ENCODE measurements at places on chromosomes 1 and 21.

GRCh38 chr21:25859235-25859929, 124.6 kb downstream of the GABPA start:
- no peak for DNase-seq

DNA sequence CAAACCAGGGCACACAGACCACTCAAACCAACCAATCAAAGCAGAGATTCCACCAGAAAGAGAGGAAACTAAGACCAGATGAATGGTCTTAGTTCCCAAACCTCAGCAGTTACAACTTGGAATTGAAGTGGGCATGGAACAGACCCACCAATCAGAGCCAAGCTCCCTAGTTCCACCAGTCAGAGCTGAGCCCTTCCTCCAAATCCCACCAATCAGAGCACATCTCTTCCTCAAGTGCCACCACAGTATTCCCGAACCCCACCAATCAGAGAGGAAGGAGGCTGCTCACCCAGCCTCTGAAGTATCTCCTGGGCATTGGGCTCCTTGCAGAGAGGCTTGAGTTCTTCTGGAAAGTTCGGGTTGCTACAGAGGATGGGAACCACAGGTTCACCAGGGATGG, 1.4 kb downstream of the GUCA2A start:
- DNase-seq: no peak

- DNase-seq: no peak
These were observed 201.6 kb upstream of the NEGR1 start for GRCh38 chr1:72483846-72484357.

DNA sequence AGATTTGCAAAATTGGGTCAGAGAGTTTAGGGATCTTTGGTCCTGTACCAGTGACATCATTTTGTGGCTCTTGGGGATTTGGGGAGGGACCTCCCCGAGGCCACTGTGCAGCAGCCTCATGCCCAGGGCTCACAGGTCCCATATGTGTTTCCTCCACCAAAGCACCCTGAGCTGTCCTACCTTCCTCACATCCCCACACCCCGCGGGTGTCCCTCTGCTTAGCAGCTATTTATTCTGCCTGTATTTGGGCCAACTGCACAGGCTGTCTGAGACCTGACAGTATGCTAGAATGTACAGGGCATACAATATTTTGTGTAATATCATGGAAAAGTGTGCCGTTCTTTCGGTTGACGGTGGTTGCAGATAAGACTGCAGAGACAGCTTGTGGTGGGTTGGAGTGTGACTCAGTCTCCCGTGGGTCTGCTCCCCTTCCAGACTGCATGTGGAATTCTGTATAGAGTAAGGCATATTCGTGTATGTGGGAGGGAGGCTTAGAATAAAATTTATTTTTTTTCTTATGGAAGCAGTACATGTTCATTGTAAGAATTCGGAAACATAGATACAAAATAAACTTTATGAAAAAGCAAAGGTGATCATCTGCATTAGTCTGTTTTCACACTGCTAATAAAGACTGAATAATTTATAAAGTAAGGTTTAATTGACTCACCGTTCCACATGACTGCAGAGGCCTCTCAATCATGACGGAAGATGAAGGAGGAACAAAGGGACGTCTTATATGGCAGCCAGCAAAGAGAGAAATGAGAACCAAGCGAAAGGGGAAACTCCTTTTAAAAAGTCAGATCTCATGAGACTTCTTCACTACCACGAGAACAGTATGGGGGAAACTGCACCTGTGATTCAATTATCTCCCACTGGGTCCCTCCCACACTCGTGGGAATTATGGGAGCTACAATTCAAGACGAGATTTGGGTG, 84.4 kb downstream of the ADARB1 start:
- DNase-seq: no peak

DNA sequence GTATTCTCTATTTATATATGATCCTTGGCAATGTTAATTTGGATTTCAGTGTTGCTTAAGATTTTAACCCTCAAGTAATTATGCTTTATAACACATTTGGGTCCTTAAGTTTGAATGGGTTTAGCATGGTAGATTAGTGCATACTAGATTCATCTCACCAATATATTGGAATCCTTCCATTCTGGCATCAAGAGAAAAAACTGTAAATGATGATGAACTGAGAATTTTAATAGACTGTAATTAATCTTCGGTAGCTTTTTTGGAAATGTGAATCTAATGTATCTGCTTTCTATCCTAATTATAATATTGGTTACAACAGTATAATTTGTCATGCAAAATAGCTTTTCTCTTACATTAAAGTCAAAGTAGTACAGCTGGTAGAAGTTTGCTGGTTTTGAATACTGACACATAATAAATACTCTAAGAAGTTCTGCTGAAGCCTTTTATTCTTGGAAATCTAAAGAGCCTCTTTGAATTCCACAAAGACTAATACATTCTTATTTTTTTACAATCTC, 279.8 kb downstream of the AMY1C start:
- DNase-seq: no peak

GRCh38 chr1:80594013-80594412, 1206.7 kb upstream of the ADGRL2 start:
- no peak for DNase-seq

DNA sequence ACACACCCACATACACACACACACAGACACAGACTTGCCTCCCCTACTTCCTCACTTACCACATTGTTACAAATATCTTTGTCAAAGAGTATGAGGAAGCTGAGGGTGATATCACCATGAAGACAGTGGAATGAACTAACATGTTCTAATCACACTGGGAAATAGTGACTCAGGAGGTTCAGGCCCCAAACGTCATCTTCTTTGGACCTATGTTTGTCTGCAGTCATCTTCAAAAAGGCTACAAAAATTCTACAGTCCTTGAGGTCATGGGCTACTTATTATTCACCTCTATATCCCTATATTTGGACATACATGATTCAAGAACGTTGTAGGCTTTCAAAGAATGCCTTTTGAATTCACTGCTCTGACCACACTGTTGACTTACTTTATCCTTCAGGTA, 2.1 kb upstream of the LCE2C start:
- no peak for DNase-seq

DNA sequence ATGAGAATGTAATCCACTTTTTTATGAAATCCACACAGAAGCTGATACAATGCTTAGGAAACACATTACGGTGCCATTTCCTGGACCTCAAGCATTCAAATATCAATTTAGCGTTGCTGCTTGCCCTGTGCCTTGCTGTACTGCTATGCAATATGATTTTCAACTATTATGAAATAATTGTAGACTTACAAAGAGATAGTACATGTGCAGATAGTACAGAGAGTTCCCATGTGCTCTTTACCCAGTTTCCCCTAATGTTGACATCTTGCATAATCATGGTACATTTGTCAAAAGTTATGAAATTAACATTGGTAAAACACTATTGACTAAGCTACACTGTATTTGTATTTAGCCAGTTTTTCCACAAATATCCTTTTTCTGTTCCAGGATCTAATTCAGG, 37.7 kb upstream of the PTBP2 start:
- DNase-seq: no peak

- no peak for DNase-seq
These were observed 65.2 kb upstream of the TRABD2B start for GRCh38 chr1:48062353-48062752.

All from CD4-positive, alpha-beta T cell treated with Interleukin-2 at 100 ng/mL for 4 hours (primary cell).